NCI-H2081 treated with DMSO at 0.1 percent for 48 hours (cell line): ENCODE measurements at places on chromosomes 12 and 14.

GRCh38 chr12:120971299-120972180, 6.8 kb upstream of the HNF1A start:
- DNase-seq: peak; percentile 9

DNA sequence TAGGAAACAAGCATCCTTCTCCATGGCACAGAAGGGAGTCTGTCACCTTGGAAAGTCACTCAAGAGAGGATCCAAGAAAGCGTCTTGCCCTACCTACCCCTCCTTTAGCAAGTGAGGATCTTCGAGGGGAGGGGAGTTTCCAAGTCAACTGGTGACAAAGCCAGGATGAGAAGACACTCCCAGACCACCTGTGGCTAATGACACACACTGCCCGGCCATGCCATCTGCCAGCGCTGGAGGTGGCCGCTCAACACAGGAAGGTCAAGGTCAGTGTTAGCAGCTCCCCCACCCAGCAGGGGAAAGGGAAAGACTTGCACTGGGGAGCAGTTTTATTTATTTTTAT, 41.3 kb downstream of the ELK3 start:
- no peak for DNase-seq

DNA sequence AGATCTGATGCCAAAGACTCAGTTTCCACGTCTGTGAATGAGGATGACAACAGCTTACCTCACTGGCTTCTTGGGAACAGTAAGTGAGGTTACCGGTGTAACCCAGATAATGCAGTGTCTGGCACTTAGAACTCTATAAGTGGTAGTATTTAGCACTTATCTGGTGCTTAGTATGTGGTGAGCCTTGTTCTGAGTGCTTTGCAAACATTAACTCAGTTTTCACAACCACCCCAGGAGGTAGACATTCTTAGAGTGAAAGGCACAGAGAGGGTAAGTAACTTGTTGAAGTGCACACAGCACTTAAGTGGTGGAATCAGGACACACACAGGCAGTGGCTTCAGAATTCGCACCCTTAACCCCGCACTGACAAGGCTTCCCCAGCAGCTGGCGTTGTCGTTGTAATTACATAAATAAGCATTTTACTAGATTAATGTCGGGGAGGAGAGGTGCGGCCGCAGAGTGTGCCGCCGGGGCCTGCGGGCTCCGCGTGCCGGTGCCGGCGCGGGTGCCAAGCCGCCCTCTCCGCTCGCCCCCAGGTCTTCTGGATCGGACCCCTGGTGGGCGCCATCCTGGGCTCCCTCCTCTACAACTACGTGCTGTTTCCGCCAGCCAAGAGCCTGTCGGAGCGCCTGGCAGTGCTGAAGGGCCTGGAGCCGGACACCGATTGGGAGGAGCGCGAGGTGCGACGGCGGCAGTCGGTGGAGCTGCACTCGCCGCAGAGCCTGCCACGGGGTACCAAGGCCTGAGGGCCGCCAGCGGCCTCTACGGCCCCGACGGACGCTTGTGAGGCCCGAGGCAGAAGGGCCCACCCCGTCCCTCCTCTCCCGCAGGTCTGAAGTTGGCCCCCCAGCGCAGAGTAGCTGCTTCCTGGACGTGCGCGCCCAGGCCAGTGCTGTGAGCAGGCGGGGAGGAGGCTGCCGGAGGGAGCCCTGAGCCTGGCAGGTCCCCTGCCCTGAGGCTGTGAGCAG, 4.6 kb downstream of the AQP2 start:
- DNase-seq: no peak

DNA sequence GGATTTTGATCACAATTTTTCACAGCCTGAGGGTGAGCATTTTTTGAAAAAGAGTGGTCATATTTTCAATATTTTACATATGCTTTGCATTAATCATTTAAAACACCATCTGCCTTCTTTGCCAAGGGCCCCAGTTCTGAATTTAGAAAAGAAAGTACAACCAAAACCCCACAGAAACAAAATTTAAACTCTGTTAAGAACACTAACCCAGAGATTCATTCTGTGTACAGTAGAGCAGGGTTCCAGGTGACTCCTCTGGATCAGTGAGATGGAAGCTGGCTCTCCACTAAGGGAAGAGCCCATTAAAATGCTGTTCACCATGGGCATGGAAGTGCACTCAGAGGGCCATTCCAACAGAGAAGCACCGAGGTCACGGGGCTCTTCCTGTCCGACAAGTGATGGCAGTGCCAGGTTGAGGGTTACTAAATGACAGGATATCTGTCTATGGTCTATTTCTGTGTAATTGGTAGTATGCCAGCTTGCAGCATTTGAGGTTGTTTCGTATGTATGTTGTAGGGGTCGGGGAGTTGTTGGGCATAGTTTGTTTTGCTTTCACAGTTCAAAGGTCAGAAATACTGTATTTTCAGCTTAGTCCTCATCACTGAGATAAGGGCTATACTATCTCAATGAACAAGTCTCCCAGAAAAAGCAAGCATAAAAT, 95.9 kb downstream of the SLC35F4 start:
- DNase-seq: no peak

DNA sequence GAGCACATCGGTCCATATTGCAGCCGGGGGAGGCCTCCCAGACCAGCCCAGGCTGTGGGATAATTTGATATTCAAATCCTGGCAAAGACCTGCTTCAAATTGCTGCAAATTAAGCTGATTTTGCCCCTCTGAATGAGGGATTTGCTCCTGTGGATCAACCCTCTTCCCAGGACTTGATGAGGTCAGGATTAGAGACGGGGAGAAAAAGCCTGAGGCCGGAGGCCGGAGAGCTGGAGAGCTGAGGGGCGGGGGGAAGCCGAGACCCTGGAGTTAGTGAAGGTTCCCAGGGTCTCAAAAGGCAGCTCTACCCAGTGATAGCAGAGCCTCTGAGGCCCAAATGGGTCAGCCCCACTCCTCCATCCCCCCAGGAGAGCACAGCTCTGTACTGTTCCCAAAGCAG, 17.5 kb upstream of the VSX2 start:
- DNase-seq: no peak

- no peak for DNase-seq
Observed at GRCh38 chr14:64951724-64952123, 9.2 kb upstream of the GPX2 start.

GRCh38 chr12:3246253-3246652, 169.1 kb downstream of the TSPAN9 start:
- DNase-seq: no peak

DNA sequence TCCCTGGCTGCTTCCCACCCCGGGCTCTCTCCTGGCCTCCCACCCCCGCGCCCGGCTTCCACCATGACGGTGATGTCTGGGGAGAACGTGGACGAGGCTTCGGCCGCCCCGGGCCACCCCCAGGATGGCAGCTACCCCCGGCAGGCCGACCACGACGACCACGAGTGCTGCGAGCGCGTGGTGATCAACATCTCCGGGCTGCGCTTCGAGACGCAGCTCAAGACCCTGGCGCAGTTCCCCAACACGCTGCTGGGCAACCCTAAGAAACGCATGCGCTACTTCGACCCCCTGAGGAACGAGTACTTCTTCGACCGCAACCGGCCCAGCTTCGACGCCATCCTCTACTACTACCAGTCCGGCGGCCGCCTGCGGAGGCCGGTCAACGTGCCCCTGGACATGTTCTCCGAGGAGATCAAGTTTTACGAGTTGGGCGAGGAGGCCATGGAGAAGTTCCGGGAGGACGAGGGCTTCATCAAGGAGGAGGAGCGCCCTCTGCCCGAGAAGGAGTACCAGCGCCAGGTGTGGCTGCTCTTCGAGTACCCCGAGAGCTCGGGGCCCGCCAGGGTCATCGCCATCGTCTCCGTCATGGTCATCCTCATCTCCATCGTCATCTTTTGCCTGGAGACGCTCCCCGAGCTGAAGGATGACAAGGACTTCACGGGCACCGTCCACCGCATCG, 1.8 kb downstream of the KCNA1 start:
- no peak for DNase-seq

DNA sequence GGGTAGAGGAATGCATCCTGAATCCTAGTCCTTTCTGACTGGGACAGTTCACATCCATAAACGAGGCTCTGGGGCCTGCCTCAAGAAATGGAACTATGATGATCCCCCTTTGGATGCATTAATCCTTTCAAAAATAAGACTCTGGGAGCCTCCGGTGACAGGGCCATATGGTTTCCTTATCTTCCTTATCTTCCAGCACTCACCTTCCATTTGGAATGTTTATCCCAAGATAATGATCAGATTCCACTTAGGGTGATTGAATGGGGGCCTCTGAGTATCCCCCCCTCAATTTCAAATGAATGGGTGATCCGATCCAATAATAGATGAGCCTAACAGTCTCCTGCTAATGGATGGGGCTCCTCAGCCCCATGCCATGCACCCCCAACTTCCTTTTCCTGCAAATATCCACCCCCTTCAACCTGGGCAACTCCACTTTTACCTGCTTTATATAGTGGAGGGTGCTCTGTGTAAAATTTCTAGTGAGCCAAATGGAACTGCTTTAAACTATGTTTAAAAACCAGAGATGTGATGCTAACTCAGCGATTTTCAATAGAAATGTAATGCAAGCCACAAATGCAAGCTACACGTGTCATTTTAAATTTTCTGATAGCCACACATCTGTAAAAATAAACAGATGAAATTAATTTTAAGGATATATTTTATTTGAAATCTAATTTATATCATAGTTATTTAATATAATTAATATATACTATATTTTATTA, 157.8 kb downstream of the ZFP36L1 start:
- no peak for DNase-seq

GRCh38 chr12:64407342-64408223, 3.4 kb downstream of the XPOT start:
- no peak for DNase-seq

- no peak for DNase-seq
Observed at GRCh38 chr12:123891516-123892179, 81.0 kb downstream of the CCDC92 start.
